ENCODE measurements at places on chromosomes 4 and X. TPM values are rescaled to one million over a fixed set of nuclear protein-coding genes. Genes with fewer than 3 reads are reported as not detected.

Gene MRPL1
- total RNA-seq: 20.1 TPM

DNA sequence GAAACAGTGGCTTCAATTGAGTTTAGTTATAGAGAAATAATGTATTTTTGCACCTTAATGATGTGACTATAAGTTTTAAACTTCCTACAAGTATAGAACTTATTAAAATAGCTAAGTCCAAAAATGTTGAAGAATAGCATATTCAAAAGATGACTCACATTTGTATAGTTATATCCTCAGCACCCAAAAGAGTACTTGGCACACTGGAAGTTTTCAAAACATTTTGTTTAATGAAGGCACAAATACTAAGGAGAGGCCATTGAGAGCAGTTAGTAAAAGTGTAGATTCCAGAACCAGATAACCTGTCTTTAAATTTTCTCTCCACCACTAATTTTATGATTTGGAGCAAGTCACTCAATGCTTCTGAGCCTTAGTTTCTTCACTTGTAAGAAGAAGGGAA, 226.9 kb upstream of the MID1 start:
- DNase-seq: no peak

- no peak for DNase-seq
These were observed 185.1 kb upstream of the SFRP2 start for GRCh38 chr4:153973942-153974341.

Gene CCDC160
- total RNA-seq: 0.69 TPM

GRCh38 chr4:89657931-89658700, 178.8 kb downstream of the SNCA start:
- DNase-seq: no peak

GRCh38 chr4:74112399-74113105, 13.6 kb upstream of the CXCL2 start:
- DNase-seq: no peak

Gene GLRB
- 2.0 TPM for total RNA-seq

Gene GPR119
- not detected for total RNA-seq
